ENCODE measurements at places on chromosomes 11 and 22.

GRCh38 chr11:117898059-117898458, 21.6 kb upstream of the FXYD6 start:
- DNase-seq: no peak

GRCh38 chr11:79086056-79086455, 354.8 kb downstream of the TENM4 start:
- no peak for DNase-seq

GRCh38 chr11:32028201-32028600, 62.7 kb upstream of the RCN1 start:
- DNase-seq: no peak

DNA sequence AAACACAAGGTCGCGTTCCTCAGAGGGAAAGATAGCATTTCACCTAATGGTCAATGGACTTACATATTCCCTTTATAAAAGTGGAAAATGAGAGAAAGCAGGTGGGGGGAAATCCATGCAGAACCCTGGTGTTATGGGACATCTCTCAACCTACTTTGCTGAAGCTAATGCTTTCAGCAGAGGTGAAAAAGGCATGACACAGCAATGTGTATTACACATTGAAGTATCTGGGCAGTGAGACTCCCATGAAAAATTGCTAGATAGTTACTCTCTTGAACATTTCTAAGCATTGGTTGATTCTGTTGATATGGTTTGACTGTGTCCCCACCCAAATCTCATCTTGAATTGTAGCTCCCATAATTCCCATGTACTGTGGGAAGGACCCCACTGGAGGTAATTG, 60.0 kb upstream of the PICALM start:
- no peak for DNase-seq

DNA sequence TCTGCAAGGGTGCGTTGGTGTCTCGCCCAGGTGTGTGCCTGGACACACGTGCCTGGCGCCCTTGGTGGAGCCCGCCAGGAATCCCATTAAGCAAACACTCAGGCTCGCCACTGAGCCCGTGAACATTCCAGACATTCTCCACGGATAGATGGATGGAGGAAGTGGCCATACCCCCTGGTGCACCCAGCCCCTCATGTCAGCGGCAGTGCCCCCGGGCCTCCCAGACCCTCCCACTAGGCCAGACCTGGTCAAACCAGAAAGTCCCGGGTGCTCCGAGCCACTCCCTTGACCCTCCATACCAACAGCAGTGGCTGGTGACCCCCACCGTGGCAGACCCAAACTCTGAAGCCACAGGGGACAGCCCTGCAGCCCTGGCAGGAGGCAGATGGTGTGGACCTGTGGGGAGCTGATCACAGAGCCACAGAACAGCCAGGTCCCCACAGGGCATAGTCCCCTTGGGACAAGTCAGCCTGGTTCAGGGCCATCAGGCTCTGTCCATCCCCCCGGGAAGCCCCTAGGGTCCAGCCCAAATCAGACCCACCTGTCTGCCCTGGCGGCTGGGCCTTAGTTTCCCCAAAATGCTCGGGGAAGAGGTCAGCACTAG, 1.9 kb downstream of the EPS8L2 start:
- no peak for DNase-seq

DNA sequence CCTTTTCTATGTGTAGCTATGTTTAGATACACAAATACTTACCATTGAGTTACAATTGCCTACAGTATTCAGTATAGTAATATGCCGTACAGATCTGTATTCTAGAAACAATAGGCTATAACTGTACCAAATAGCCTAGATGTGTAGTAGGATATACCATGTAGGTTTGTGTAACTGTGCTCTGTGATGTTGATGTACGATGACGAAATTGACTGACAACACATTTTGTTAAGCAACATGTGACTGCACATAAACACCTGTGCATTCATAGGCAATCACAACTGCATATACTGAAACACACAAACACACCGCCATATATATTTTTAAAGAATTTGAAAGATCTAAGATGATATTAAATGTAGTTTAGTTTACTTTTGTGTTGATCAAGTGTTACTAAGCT, 60.4 kb downstream of the TEAD1 start:
- DNase-seq: no peak

DNA sequence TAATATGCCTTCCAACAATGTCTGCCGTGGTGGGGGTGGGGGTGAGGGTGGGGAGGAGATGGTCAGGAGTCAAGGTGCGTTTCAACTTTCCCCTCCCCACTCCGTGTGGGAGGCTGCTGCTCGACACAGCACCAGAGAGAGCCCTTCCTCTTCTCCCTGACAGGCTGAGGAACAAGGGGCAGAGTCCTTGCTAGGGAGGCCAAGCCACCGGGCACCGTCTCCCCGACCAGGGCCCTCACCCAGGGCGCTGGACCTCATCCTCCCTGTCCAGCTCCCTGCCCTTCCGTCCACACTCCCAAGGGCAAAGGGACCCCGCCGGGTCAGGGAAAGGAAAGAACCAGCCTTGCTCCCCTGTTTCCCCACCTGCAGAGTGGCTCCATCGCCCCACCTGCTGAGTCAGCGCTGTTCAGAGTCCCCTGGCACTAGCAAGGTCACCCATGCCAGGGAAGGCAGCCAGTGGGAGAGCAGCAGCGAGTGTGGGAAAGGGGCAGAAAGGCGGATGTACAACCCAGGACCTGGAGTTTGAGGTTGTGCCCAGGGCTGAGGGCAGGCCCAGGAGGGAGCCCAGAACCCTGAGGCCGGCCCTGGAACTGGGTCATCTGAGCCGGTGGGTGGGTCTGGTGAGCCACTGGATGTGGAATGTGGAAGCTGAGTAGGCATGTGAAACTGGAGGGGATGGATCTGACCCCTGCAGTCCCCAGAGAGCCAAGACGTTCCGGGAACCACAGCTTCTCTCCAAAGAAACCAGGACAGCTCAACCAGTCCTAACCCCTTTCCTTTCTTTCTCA, 47.2 kb downstream of the BUD13 start:
- DNase-seq: no peak

GRCh38 chr22:23217171-23218052, 37.1 kb downstream of the BCR start:
- no peak for DNase-seq

DNA sequence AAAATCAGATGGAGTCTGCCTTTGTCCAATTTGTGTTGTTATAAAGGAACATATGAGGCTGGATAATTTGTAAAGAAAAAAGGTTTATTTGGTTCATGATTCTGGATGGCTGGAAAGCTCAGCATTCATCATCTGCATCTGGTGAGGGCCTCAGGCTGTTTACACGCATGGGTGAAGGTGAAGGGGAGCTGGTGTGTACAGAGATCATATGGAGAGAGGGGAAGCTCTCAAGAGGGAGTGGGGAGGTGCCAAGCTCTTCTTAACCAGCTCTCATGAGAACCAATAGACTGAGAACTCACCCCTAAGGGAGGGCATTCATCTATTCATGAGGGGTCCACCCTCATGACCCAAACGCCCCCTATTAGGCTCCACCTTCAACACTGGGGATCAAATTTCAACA, 40.0 kb downstream of the NEU3 start:
- peak; percentile 42 for DNase-seq

- no peak for DNase-seq
Measured at GRCh38 chr11:115077740-115078139, 399.4 kb downstream of the NXPE2 start.

DNA sequence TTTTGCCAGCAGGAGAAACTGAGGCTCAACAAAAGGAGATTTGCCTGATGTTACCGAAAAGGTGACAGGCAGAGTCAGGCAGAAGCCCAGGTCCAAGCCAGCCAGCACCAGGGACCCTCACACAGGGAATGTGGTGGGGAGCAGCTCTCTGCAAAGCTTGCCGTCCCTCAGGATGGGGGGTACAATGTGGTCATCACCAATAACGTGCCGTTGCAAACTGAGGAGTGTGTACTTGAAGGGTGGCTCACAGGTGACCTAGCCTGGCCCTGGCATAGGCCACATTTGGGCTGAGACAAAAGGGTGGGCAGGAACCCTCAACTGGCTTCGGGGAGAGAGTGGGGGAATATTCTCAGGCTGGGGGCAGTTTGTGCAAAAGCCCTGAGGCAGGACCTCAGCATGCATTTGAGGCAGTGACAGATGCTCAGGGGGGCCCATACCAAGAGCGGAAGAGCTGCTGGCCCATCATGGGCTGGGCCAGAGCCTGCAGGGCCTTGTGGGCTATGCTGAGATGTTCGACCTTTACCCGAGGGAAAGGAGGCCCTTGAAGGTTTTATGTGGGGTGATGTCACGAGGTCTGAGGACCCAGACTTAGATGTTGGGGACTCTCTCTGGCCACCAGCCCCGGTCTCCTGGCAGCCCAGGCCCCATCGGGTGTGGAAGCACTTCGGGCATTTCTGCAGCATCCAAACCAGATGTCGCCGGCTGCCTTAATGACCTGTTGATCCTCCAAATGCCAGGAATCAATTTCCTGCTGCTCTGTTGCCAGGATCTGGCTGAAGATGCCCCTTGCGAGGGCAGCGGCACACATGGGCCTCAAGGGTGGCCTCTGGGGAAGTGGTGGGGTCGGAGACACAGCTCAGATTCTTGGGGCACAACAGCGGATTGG, 57.4 kb upstream of the SHISAL1 start:
- DNase-seq: no peak

DNA sequence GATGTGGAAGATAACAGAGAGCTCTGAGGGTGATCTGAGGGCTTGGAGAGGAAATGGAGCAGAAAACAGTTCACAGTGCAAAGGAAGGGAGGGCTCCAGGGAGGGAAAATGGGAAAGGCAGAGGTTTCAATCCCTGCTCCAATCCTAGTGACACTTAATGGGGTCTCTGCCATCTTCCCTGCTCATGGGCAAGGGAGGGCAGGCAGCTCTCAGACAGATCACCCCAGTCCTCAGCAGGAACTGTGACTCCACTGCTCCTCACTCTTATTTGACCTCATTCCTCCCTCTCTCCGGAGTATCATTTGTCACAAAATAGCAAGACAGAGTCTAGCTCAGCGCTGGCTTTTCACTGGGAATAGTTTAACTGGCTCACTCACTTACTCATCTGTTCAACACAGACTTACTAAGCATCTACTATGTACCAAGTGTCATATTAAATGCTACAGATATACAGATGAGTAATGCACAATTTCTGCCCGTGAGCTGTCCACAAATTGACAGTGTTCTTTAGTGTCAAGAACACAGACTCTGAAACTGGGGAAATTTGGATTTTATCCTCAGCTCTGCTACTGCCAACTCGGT, 817.4 kb downstream of the OPCML start:
- no peak for DNase-seq

DNA sequence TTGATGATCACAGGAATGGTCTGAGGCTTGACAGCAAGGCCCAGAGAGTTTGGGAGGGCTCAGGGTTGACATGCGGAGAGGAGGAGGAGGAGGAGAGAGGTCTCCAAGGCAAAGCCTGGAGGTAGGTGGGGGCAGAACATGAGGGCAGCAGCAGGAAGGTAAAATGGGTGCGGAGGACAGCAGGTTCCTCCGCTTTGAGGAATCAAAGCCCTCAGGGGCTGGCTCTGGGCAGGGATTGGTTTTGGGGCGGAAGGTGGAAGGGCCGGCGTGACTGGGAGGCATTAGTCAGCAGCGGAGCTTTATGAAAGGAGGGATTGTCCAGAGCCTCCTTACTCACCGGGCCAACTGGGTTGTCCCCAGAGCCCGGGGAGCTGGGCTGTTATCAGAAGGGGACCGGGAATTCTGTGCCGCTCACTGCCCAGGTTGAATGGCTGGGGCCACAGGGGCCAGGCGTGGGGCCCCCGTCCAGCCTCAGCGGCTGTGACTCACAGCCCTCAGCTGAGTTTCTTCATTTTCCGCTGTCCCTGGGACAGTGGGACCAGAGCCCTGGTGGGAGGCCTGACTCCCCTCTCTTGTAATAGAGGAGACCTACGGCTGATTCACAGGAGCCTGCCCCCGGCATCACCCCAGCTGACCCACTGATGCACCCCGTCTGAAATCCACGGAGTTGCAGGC, 36.2 kb downstream of the LIF start:
- peak; percentile 98 for DNase-seq

DNA sequence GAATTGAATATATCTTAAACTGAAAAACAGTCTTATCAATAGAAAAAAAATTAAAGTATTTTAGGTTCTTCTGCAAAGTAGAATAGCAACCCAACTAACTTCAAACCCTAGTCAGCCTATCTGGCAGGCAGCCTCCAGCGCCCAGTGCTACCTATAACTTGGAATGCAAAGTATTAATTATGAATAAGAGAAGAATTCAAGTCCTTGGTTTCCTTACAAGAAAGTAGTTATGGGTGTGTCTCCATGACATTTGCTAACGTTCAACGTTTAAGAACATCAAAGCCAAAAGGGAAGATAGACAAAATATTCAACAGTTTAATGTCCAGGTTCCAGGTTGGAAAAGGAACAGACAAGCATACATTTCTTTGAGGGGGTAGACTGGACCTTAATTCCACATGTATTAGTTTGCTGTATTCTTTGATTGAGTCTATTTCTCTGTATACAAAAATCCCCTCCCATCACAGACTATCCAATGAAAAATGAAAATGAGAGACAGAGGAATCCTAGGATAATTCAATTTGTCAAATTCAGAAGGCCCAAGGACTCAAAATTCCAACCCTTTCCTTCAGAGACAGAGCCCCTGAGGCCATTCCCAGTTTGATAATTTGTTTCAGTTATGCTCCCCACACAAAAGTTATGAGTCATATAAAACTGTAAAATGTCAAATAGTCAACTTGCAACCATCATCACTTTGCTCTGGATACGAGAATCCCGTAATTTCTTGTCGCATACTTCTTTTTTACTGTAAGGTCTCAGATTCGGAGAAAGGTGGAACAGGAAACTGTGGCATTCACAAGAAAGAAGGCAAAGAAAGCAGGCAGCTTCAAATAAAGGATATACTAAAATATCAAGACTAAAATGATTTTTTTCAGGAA, 83.7 kb upstream of the CHRM4 start:
- no peak for DNase-seq

DNA sequence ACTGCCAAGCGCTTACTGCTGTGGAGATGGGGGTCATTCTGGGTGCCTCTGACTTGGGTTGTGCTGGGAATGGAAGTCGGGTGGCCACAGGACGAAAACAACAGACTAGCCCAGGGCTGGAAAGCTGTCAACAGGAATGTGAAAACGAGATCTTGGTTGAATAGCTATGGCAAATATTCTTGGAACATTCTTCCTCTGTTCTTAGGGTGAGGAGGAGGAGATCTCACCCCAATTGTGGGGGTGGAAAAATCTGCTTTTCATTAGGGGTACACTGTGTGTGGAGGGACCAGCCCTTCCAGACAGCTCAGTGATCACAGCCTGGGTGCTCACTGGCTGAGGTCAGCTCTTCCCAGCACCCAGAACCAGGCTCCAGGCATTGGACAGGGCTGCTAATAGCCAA, 52.0 kb upstream of the PRSS23 start:
- DNase-seq: no peak

- DNase-seq: peak; percentile 60
Measured at GRCh38 chr22:38455530-38456271, 702 bp upstream of the KCNJ4 start.

DNA sequence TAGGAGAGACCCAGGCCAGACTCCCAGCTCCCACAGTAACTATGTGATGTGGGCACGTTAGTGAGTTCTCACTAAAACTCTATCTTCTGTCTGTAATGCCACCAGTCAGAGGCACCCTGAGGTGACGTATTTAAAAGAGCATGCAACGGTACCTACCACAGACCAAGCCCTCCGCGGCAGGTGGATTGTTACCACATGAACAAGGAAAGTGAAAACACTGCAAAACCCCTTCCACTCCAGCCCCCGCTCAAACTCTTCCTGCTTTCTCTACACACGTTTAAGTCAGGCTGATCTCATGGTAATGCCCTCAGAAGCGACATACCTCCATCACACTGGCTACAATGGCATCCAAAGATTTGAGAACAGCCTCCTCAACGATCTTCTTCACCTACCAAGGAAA, 36.7 kb downstream of the SERPIND1 start:
- no peak for DNase-seq
